ENCODE measurements at places on chromosomes 2 and 18. TPM values are rescaled to one million over a fixed set of nuclear protein-coding genes. Genes with fewer than 3 reads are reported as not detected.

CMPK2 gene
- total RNA-seq = 1.9 TPM

HOXD8 gene
- total RNA-seq = 30.3 TPM

DSG4 gene
- total RNA-seq = not detected

SP3 gene
- total RNA-seq = 98.9 TPM

RAB17 gene
- 4.9 TPM for total RNA-seq

UBE2F gene
- 59.0 TPM for total RNA-seq

SAG gene
- 0.19 TPM for total RNA-seq

DNA sequence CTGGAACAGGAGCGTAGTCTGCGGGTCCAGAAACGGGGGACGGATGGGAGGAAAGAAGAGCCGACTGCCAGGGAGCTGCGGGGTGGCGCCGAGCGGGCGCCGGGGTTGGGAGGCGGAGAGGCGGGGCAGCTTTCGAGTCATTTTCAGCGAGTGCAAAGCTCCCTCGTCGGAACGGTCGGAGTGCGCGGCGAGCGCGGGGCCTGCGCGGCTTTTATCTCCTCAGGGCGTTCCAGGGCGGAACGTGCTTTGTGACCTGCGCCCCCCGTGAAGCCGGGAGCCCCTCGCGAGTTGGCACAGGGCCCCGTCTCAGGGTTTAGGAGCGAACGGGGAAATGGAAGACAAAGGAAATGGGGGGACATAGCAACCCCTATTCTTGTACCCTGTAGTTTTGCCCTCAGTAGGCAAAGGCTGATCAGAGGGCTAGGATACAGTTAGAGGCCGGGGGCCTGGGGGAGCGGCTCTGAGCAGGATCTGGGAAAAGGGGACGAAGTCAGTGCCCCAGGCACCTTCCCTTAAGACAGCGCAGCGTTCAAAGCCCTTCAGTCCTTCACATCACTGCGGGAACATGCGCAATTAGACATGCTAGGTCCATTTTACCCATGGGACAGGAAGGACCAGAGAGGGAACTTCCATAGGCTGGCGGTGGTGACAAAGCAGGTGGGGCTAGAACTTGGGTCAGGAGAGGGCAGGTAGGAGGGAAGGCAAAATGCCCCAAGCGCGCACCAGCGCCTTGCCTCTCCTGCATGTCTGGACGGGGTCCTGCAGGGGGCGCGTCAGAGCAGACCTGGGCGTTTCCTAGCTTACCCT lies 60.1 kb upstream of the IL1RL1 start:
- peak; percentile 75 for DNase-seq

GRCh38 chr2:20487392-20488174 lies 40.7 kb downstream of the RHOB start:
- no peak for DNase-seq

DNA sequence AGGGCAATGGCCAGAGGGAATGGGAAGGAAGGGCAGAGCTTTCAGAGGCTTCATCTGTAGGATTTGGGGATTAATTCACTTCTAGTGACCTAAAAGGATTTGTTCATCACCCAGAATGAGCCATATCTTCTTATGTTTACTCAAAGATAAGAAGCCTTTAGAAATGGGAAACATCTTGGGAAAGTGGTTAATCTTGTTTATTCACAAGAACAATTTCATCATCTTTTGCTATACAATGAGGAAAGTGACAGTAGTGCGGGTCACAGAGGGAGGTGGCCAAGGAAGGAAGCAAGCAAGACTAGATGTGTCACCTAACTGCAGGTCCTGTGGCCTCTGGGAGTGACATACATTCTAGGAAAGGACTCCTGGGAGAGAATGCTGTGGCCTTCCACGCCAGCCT lies 140.4 kb upstream of the ALPP start:
- DNase-seq = no peak

DNA sequence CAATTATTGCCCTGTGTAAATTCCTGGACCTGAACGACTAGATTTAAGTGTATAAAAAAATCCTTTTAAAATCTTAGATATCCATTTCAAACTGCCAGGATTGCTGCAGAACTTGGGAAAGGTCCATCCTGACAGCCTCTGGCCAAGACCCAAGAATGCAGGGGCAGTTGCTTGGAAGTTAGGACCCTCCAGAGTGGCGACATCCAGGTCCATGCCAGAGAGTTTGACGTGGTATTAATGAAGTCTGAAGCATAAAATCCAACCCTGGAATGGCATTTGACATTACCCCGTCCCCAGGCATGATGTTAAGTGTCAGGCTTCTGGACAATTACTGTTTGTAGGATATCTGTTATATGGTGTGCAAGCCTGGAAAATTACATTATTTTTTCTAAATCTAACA lies 810.2 kb downstream of the CNTNAP5 start:
- DNase-seq = no peak

- DNase-seq = no peak
Observed at GRCh38 chr2:139480161-139480650, 700.0 kb upstream of the NXPH2 start.

DNA sequence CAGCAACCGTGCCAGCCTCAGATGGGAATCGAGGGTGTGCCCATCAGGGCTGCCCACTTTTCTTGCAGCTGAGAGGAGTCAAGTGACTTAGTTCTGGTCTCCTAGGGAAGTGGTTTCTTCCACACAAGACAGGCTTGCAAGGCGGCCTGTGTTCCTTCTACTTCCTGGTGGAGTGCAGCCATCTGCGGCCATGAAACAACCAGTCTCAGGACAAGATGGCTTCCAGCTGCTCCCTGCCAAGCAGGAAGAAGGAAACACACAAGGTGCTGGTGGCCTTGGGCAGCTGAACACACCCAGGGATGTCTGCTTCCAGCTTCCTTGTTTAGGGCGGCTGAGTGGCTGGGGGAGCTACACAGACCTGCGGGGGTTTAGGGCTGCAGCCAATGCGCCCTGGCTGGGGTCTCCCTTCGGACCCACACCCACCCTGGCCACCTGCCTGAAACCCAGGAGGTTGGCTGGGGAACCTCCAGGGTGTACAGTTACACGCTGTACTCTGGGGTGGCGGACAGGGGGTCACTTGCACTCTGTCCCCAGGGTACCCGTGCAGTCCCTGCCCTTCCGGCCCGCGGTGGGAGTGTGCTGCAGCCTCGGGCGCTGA lies 34.7 kb downstream of the PTPN18 start:
- peak; percentile 1 for DNase-seq

- peak; percentile 54 for DNase-seq
Observed at GRCh38 chr2:102235491-102235890, 48.7 kb downstream of the IL1RL2 start.

GRCh38 chr2:240981871-240982800 lies 16.3 kb upstream of the SNED1 start:
- no peak for DNase-seq

- no peak for DNase-seq
Observed at GRCh38 chr2:40439473-40439872, 12.4 kb downstream of the SLC8A1 start.

DNA sequence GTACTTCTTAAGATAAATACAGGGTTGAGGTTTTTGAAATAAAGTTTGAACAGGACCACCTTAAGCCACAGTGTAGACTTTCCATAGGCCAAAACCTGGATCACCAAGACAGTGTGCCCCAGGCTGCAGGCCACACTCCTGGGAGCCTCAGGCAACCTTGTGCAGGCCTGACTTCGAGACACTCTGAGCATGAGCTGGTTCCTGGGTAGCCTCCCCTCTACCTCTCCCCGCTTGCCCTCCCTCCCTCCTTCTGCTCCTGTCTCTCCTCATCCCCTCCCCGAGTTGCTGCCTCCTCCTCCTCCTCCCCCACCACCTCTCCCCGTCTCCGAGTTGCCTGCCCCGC lies 10.6 kb upstream of the PROC start:
- no peak for DNase-seq

GRCh38 chr2:119069781-119070180 lies 88.8 kb downstream of the C1QL2 start:
- DNase-seq = no peak

GRCh38 chr18:36315736-36316135 lies 18.2 kb downstream of the FHOD3 start:
- no peak for DNase-seq

DNA sequence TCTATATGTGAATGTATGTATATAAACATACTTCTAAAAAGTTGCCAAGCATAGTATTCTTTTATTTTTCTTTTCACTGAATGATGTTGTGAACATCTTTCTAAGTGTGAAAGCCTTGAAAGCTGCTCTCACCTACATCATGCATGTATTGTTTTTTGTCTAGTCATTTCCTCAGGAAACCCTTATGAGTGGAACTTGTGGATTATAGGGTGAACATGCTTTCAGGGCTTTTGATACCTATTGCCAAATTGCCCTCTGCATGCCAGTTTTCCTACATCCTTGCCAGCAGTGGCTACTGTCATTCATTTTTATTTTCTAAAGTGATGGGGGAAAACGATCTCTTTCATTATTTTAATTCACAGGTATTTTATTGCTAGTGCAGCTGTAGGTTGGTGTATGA lies 78.3 kb downstream of the ADAM23 start:
- peak; percentile 70 for DNase-seq

DNA sequence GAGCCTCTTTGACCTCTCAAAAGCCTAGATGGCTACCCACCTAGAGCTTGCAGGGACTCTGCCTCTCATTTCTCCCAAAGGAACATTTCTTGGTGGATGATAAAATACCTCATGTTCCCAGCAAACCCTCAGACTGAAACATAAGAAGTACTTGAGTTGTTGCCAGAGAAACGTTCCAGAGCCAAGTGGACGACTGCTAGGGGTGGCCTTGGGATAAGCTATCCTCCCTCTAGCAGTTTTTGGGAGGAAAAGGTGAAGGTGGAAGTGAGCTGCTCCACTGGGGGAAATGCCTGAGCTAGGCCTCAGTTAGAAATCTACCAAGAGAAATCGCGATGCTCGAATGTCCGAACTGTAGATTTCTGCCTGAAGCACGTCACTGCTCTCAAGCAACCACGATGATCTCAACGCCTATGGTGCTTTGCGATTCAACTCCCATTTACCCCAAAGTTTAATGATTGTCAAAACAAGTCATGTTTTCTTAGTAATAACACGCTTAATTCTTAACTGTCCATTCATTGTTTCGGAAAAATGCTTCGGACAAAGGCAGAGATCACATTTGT lies 91.5 kb downstream of the CCBE1 start:
- no peak for DNase-seq

GRCh38 chr2:41728788-41729338 lies 319.0 kb upstream of the PKDCC start:
- no peak for DNase-seq
